Natural killer cell (primary cell): ENCODE measurements at places on chromosomes 1 and 21. TPM values are rescaled to one million over a fixed set of nuclear protein-coding genes. Genes with fewer than 3 reads are reported as not detected.
A peak's percentile ranks its signal among the peaks of the same experiment; 100 is the strongest.

DNA sequence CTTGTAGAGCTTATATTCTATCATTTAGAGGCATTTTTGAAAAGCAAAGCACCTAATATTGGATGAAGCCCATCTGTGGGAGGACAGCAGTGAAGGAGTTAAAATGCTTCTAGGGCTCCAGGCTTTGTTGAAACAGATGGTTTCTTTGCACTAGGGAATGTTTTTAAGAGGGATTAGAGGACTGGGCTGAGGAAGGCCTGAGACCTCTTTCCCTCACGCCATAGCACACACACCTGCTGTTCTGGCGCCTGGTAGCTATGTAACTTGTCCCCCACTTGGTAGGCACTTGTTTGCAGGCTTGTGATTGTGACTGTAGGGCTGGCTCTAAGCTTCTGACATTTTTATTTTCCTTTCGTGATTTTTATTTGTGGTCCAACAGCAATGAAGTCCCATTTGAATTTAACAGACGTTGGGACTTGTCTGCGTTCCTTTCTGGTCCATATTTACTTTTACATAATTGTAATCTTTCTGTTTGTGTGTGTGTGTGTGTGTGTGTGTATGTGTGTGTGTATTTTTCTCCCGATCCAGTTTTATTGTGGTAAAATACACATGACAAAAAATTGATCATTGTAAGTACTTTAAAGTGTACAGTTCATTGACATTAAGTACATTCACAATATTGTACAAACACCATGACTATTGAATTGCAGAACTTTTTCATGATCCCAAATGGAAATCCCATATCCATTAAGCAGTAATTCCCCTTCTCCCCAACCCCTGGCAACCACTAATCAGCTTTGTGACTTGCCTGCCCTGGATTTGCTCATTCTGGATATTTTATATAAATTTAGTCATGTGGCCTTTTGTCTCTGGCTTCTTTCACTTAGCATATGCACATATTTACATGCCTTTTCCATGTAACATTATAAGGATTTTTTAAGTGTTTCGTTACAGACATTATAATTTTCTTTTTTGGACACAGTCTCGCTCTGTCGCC is 33.5 kb upstream of the MACF1 start:
- H3K4me3 ChIP-seq, result no peak overlapping the region
- DNase-seq, result no peak
- no peaks in the 10 kb centered on the region for H3K4me1 ChIP-seq

The TP73 gene
- 0.39 TPM for total RNA-seq

DNA sequence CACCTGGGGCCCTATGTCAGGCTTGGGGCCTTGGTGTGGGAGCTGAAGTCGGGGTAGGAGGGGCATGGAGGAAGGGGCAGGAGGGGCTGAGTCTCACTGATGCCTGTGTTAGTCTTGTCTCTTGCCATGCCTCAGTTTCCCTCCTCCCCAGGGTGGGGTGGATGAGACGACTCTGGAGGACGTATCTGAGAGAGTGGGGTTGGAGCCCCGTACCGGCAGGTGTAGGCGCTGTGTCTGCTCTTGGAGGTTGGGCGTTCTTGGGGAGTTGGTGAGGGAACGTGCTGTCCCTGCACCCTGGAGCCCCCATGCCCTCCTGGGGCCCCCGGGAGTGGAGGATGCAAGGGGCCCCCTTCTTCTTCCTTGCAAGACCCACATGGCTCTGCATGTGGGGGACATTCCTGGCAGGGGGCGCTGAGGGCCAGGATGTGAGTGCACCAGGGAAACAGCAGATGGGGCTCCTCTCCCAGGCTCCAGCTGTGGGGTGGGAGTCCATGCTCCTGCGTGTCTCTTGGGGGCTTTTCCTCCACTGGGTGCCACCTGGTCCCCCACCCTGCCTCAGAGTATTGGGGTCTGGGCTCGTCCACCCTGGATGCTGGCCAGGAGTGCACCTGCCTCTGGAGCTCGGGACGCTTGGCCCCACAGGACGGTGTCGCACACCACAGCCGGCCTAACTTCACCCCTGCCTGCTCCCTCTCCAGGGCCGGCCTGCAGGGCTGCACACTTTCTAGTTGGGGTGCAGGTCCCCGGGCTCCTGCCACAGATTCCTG is 1.4 kb upstream of the TNFRSF14 start:
- peaks cover 19% of the 10 kb centered on the region for H3K36me3 ChIP-seq
- peaks cover 44% of the 10 kb centered on the region for H3K4me1 ChIP-seq
- H3K27ac ChIP-seq, result peak overlapping the region; percentile 97

DNA sequence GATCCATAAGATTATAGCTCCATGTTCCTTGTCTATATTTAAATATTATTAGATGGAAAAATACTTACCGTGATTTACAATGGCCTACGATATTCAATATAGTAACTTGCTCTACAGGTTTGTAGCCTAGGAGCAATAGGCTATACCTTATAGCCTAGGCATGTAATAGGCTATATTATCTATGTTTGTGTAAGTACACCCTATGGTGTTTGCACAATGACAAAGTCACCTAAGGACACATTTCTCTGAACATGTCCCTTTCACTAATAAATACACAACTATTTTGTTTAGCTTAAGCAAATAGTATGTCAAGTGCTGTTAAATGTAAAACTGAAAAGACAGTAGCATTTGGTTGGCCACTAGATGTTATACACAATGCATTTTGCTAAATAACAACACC is 248.9 kb upstream of the ADGRL4 start:
- H3K4me3 ChIP-seq, result no peak overlapping the region
- H3K36me3 ChIP-seq, result no peaks in the 10 kb centered on the region
- no peak overlapping the region for H3K27ac ChIP-seq
- H3K27me3 ChIP-seq, result no peaks in the 10 kb centered on the region
- no peak for DNase-seq
- no peaks in the 10 kb centered on the region for H3K4me1 ChIP-seq

The PTGS2 gene
- total RNA-seq, result 6.9 TPM

DNA sequence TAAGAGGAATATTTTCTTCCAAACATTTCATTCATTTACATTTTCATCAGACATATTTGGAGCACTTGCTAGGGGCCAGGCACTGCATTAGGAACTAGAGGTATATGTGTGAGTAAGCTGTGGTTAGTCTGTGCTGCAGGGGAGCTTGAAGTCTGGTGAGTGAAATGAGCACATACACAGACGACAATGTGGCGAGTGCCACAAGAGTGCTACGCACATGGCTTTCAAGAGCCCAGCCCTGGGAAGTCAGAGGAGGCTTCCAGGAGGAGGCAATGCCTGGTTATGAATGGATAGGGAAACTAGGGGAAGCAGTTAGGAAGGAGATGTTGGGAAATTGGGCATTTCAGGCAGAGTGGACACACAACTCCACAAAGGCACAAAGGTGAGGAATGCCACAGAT is 171.8 kb downstream of the IER5 start:
- H3K27me3 ChIP-seq, result no peaks in the 10 kb centered on the region
- H3K4me3 ChIP-seq, result no peak overlapping the region
- H3K36me3 ChIP-seq, result no peaks in the 10 kb centered on the region

DNA sequence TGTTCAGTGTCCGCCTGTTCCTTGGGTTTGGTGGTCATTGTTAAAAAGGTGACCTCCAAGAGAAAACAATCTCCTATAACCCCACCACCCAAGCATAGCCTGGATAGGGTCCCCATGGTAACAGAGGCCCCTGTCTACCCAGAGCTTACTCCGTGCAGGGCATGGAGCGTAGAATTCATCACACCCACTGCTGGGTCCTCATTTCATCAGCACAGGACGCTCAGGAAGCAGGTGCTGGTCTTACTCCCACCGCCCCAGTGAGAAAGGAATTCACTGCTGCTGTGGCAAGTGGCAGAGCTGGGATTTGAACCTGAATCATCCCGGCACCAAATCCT is 37.0 kb downstream of the ARHGEF10L start:
- H3K4me3 ChIP-seq, result no peak overlapping the region
- no peak overlapping the region for H3K27ac ChIP-seq
- DNase-seq, result no peak
- no peaks in the 10 kb centered on the region for H3K36me3 ChIP-seq
- no peaks in the 10 kb centered on the region for H3K27me3 ChIP-seq

GRCh38 chr1:7675431-7676273 is 95.4 kb upstream of the VAMP3 start:
- no peaks in the 10 kb centered on the region for H3K27me3 ChIP-seq
- no peaks in the 10 kb centered on the region for H3K36me3 ChIP-seq
- DNase-seq, result no peak
- H3K4me3 ChIP-seq, result no peak overlapping the region
- peaks cover 13% of the 10 kb centered on the region for H3K4me1 ChIP-seq

- no peak for DNase-seq
- H3K36me3 ChIP-seq, result peaks cover 56% of the 10 kb centered on the region
- no peak overlapping the region for H3K27ac ChIP-seq
- H3K4me3 ChIP-seq, result no peak overlapping the region
Observed at GRCh38 chr1:22111115-22111514, 31.8 kb downstream of the WNT4 start.

The PAPPA2 gene
- not detected for total RNA-seq

DNA sequence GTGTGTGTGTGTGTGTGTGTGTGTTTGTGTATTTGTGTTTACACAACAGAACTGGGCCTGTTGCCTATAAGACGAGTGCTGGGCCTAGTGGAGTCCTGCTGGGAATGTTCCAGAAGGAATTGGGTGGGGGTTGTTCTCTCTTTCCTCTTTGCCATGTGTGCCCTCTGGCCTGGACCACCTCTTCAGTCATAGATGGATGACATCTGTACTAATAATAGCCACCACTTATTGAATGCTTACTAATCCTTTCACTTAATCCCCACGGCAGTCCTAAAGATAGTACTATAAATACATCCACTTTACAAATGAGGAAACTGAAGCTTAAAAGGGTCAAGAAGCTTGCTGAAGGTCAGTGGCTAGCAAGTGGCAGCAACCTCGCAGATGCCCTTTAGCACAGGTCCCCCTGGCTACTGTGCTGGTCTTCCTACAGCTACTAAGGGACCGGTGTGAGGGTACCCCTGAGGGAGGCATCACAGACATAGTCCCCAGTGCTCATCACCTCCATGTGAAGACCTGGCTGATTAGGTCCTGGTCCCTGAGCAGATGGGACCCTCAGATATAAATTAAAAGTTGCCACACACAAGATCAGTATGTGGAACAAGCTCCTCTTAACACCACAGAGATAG is 55.2 kb upstream of the KIF1B start:
- DNase-seq, result no peak
- no peak overlapping the region for H3K27ac ChIP-seq
- H3K36me3 ChIP-seq, result peaks cover 22% of the 10 kb centered on the region

DNA sequence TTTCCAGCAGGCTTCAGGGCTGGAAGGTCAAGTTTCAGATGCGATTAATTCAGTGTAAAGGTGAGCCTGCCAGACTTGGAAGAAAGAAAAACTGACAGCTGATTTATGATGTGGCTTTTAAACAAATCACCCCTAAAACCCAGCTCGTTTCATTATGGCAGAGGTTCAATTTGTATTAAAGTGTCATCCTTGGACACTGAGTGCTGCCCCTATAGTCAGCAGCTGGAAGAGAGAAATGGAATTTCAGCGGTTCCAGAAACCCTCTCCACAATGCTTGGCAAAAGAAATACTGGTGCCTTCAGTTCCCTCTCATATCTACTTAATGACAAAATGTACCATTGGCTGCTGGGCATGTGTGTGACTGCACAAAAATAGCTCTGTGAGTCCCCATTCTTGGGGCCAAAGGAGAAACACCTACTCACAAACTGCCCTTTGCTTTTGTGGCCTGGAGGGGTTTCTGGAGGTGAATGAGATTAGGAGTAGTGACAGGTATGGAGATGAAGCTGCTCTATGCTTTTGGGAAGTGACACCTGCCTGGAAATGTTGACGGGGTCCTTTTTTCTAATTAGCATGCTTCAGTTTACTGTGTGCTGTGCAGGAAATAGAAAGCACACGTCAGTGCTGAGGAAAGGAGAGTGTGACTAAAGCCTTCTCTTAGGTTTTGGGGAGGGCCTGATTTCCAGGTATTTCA is 95.1 kb upstream of the TSPAN2 start:
- H3K36me3 ChIP-seq, result no peaks in the 10 kb centered on the region
- H3K4me3 ChIP-seq, result no peak overlapping the region
- H3K27ac ChIP-seq, result no peak overlapping the region
- DNase-seq, result no peak
- no peaks in the 10 kb centered on the region for H3K4me1 ChIP-seq
- H3K27me3 ChIP-seq, result no peaks in the 10 kb centered on the region

DNA sequence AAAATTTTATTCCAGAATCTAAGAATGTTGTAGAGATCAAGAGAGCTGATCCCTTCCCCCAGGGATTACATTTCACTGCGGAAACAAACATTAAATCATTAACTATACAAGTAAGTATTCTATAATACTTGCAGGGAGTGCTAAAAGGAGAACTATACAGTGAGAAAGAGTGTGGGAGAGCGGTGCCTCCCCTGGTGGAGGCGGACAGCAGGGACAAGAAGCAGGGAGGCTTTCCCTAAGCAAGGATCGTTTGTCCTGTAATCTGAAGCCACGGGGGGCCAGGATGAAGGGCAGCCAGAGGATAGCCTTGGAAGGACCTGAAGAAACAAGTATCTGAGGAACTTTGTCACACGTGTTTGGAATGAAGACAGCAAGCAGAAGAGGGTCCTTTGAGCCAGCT is 40.1 kb downstream of the SLC9C2 start:
- H3K36me3 ChIP-seq, result no peaks in the 10 kb centered on the region
- no peaks in the 10 kb centered on the region for H3K4me1 ChIP-seq
- no peaks in the 10 kb centered on the region for H3K27me3 ChIP-seq

The TRIM58 gene
- 3.9 TPM for total RNA-seq

The PGBD5 gene
- 0.90 TPM for total RNA-seq

DNA sequence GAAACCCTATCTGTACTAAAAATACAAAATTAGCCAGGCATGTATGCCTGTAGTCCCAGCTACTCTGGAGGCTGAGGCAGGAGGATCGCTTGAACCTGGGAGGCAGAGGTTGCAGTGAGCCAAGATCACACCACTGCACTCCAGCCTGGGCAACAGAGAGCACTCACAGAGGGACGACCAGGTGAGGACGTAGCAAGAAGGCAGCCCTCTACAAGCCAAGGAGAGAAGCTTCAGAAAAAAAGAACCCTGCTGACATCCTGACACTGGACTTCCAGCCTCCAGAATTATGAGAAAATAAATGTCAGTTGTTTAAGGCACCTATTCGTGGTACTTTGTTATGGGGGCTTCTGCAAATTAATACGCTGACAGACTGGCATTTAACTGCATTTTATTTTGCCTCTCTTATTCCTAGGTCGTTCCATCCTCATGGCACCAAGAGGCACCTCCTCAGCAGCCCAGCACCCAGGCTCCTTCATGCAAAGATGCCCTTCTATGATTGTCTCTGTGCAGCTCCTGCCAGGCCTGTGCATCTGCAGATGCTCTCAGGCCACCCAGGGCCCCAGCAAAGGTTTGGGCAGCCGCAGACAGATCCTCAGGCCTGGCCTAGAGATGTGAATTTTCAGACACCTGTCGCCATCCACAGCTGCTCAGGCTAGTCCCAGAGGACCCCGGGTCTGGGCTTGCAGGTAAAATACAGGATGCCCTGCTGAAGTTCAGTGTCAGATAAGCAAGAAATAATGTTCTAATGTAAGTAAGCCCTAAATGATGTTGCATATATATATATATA is 86.0 kb upstream of the COX20 start:
- H3K27ac ChIP-seq, result no peak overlapping the region
- no peak for DNase-seq
- no peaks in the 10 kb centered on the region for H3K36me3 ChIP-seq
- H3K4me3 ChIP-seq, result no peak overlapping the region
